Spleen (tissue), 13 donors: ENCODE measurements at places on chromosomes 11 and 22. TPM values are rescaled to one million over a fixed set of nuclear protein-coding genes. Genes with fewer than 3 reads are reported as not detected.

ADSL gene
- 43.3 TPM for polyA plus RNA-seq

PYGM gene
- 2.4 TPM for polyA plus RNA-seq

BACE1-AS gene
- polyA plus RNA-seq = 3.9 TPM

SMIM35 gene
- 0.16 TPM for polyA plus RNA-seq

OR51E2 gene
- 0.05 TPM for polyA plus RNA-seq

EXPH5 gene
- 0.05 TPM for polyA plus RNA-seq

CHEK2 gene
- 17.4 TPM for polyA plus RNA-seq

GRCh38 chr22:42619261-42620063, 4.8 kb upstream of the POLDIP3 start:
- no peaks in the 10 kb centered on the region for H3K27me3 ChIP-seq
- H3K27ac ChIP-seq = no peak overlapping the region
- peaks cover 59% of the 10 kb centered on the region for H3K4me1 ChIP-seq
- no peak for DNase-seq
- H3K36me3 ChIP-seq = peaks cover 42% of the 10 kb centered on the region

GRCh38 chr11:10096987-10097386, 197.0 kb downstream of the SBF2 start:
- DNase-seq = no peak
- no peaks in the 10 kb centered on the region for H3K4me1 ChIP-seq
- no peak overlapping the region for H3K27ac ChIP-seq
- peaks cover 9% of the 10 kb centered on the region for H3K36me3 ChIP-seq
- no peak overlapping the region for H3K4me3 ChIP-seq

DNA sequence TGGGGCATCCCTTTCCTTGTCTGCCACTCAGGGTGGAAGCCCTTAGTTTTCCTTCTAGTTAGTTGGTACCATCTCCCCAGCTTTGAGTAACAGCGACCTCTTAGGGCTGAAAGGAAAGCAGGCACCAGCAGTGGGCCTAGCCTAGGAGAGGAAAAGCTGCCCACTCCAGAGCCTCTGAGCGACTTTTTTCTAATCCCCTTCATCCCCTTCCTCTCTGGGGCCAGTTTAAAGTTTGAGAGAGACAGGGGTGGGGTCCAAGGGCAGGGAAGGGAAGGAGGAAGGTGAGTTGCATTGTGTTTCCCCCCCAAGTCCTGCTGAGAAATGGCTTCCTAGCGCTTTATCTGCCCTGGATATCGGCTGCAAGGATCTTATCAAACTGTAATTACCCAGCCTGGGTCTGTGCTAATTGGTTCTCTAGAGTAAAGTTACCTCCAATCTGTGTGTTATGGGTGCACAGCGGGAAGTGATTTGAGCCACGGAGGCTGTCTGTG, 573.9 kb upstream of the CADM1 start:
- H3K27me3 ChIP-seq = no peaks in the 10 kb centered on the region
- no peak for DNase-seq
- H3K4me3 ChIP-seq = no peak overlapping the region
- H3K4me1 ChIP-seq = no peaks in the 10 kb centered on the region
- no peak overlapping the region for H3K27ac ChIP-seq

- peaks cover 10% of the 10 kb centered on the region for H3K36me3 ChIP-seq
- H3K27ac ChIP-seq = no peak overlapping the region
- no peak overlapping the region for H3K4me3 ChIP-seq
- H3K4me1 ChIP-seq = no peaks in the 10 kb centered on the region
- DNase-seq = no peak
These were observed 16.3 kb upstream of the GPR83 start for GRCh38 chr11:94417386-94417987.

GRCh38 chr11:69297787-69298266, 3.9 kb downstream of the MYEOV start:
- H3K4me3 ChIP-seq = peak overlapping the region; percentile 33
- H3K27me3 ChIP-seq = no peaks in the 10 kb centered on the region
- no peaks in the 10 kb centered on the region for H3K36me3 ChIP-seq
- peak; percentile 82 for DNase-seq

- H3K4me1 ChIP-seq = peaks cover 23% of the 10 kb centered on the region
- no peak overlapping the region for H3K4me3 ChIP-seq
- DNase-seq = no peak
- H3K27ac ChIP-seq = no peak overlapping the region
- H3K27me3 ChIP-seq = no peaks in the 10 kb centered on the region
- H3K36me3 ChIP-seq = peaks cover 57% of the 10 kb centered on the region
These were observed 6.0 kb downstream of the KBTBD4 start for GRCh38 chr11:47572715-47573255.

DNA sequence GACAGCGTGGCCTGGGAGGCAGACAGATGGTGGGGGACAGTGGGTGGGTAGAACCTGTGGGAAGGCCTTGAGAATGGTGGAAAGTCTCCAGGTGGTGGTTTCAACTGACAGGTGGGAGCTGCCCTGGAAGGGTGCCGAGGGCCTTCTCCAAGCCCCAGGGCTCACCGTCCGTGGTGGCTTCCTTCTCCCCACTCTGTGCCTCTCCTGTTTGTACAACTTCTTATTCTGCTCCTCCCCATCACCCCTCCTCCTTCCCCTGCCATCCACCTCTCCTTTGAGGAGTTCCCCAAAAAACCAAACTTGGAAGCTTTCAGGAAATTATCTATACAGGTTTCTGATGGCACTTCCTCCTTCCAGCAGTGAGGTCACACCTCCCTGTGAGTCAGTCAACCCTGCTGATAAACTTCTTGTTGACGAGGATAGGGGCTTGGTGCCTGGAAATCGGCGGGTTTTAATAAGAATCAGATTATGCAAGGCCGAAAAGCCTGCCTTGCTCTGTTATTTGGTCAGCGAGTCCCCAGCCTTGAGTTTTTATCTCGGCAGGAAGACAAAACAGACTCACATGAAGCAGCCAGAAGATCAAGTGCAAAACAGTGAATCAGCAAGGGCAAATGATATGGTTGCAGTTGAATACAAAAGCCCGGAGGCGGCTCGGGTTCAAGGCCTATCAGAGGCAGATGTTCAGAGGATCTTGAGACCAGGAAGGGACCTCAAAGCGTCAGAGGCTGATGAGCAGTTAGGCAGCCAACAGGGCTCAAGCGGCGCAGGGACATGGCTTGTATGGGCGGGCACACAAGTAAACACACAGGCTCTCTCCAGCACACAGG, 9.5 kb upstream of the ST3GAL4 start:
- DNase-seq = peak; percentile 90
- H3K27me3 ChIP-seq = no peaks in the 10 kb centered on the region
- peak overlapping the region; percentile 84 for H3K27ac ChIP-seq
- H3K4me3 ChIP-seq = no peak overlapping the region
- no peaks in the 10 kb centered on the region for H3K36me3 ChIP-seq
- peaks cover 34% of the 10 kb centered on the region for H3K4me1 ChIP-seq

DNA sequence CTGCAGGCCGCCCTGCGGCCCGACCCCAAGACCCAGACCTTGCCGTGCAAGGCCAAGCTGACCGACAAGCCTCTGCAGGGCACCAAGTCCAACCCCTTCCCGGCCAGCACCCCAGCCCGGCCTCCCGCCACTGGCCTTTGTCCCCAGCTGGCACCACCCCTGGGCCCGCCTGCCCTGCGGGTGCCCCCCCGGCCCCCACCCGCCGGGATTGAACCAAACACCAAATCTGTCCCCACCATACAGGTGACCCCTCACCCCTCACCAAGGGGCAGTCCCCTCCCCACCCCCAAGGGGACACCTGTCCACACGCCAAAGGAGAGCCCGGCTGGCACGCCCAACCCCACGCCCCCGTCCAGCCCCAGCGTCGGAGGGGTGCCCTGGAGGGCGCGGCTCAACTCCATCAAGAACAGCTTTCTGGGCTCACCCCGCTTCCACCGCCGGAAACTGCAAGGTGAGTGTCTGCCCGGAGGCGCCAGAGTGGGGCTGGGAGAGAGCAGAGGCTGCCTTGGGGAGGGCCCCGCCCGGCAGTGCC, 36.2 kb downstream of the MOB2 start:
- peaks cover 30% of the 10 kb centered on the region for H3K27me3 ChIP-seq
- H3K27ac ChIP-seq = no peak overlapping the region
- H3K4me3 ChIP-seq = no peak overlapping the region
- peaks cover 16% of the 10 kb centered on the region for H3K4me1 ChIP-seq

- H3K4me1 ChIP-seq = peaks cover 30% of the 10 kb centered on the region
- no peaks in the 10 kb centered on the region for H3K36me3 ChIP-seq
- H3K27me3 ChIP-seq = no peaks in the 10 kb centered on the region
- DNase-seq = no peak
These were observed 42.9 kb downstream of the LRRC32 start for GRCh38 chr11:76627606-76628005.

GRCh38 chr11:101727451-101727850, 143.6 kb upstream of the TRPC6 start:
- H3K4me3 ChIP-seq = no peak overlapping the region
- H3K4me1 ChIP-seq = no peaks in the 10 kb centered on the region
- H3K36me3 ChIP-seq = no peaks in the 10 kb centered on the region
- no peaks in the 10 kb centered on the region for H3K27me3 ChIP-seq

DNA sequence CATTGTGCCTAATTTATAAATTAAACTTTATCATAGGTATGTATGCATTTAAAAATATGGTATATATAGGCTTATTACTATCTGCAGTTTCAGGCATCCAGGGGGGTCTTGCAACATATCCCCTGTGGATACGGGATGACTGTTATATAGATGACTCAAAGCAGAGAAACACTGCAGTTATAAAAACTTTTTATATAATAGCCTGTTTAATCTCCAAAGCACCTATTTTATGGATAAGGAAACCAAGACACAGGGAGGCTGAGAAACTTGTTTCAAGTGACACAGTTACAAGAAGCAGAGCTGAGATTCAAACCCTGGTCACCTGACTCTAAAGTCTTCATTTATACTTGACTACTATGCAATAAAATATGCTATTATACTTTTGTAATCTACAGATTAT, 897.7 kb downstream of the KCNA4 start:
- no peak for DNase-seq
- no peaks in the 10 kb centered on the region for H3K27me3 ChIP-seq
- no peak overlapping the region for H3K4me3 ChIP-seq

DNA sequence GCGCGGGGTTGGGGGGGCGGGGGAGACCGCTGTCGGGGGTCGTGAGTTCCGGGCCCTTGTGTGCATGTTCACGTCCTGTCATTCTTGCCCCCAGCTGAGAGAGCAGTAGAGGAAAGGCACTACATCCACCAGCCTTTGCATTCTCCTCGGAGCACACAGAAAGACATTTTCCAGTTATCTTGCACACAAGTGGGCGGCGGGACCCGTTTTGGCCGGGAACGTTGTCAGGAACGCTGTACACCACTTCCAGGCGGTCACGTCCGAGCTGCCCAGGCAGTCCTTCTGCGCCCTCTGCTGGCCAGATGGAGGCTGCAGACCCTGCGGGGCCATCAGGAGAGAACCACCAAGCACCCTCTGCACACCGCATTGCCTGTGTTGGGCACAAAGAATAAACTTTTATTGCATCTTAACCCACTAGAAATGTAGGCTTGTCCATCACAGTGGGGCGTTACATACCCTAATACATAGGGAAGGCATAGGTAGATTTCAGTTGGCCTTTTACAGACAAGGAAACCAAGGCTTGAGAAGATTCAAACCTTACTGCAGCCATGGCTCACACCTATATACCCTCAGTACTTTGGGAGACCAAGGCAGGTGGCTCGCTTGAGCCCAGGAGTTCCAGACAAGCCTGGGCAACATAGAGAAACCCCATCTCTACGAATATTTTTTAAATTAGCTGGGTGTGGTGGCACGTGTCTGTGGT, 2.8 kb upstream of the CDKN1C start:
- peaks cover 55% of the 10 kb centered on the region for H3K4me1 ChIP-seq
- H3K27me3 ChIP-seq = peaks cover 10% of the 10 kb centered on the region
- peak; percentile 97 for DNase-seq
- H3K4me3 ChIP-seq = peak overlapping the region; percentile 4
- no peak overlapping the region for H3K27ac ChIP-seq

- H3K27me3 ChIP-seq = no peaks in the 10 kb centered on the region
- no peak overlapping the region for H3K4me3 ChIP-seq
- no peaks in the 10 kb centered on the region for H3K4me1 ChIP-seq
- no peak for DNase-seq
- no peak overlapping the region for H3K27ac ChIP-seq
These were observed 7.8 kb upstream of the MS4A1 start for GRCh38 chr11:60447846-60448245.
